Endothelial cell (in vitro differentiated cells): ENCODE measurements at places on chromosomes 13 and 19.

DNA sequence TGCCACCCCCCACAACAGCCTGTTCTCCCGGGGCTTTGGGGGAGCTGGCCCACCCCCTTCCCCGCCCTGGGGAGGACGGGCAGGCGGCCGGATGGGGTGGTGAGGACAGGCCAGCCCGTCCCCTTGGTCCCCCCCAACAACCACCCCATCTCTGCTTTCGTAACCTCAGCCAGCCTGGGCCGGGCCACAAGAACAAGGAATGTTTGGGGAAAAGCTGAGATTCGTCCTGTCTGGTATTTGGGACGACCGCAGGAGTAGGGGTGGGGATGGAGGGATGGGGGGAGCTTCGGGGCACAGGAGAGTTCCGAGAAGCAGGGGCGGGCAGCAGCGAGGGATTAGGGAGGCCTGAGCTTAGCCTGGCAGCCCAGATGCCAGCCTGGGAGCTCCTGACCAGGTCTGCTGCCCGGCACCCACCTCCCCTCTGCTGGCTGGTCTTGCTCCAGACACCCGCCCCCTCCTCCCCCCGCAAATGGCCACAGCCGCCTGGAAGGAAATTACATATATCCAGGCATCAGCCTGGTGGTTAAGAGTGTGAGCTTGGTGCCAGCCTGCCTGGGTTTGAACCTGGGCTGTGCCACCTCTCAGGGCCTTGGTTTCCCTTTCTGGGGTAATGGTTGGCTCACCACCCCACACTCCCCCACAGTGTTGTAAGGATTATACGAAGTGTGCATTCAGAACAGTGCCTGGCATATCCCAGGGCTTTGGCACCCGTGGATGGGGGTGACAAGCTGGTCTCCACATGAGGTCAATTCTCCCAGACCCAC lies at the start of gene PODNL1:
Gene PODNL1 (minus strand): TSS at position 117 of the 764 bp plus-strand sequence. CDS start 236 bp downstream, outside the sequence.
- DNase-seq: no peak

- DNase-seq: no peak
Observed at GRCh38 chr19:7104747-7105447, 35.4 kb downstream of the ZNF557 start.

- no peak for DNase-seq
Observed at GRCh38 chr13:53136554-53137215, 108.1 kb downstream of the OLFM4 start.

- peak; percentile 54 for DNase-seq
Observed at GRCh38 chr13:26062853-26063444, 11.1 kb upstream of the SHISA2 start.

DNA sequence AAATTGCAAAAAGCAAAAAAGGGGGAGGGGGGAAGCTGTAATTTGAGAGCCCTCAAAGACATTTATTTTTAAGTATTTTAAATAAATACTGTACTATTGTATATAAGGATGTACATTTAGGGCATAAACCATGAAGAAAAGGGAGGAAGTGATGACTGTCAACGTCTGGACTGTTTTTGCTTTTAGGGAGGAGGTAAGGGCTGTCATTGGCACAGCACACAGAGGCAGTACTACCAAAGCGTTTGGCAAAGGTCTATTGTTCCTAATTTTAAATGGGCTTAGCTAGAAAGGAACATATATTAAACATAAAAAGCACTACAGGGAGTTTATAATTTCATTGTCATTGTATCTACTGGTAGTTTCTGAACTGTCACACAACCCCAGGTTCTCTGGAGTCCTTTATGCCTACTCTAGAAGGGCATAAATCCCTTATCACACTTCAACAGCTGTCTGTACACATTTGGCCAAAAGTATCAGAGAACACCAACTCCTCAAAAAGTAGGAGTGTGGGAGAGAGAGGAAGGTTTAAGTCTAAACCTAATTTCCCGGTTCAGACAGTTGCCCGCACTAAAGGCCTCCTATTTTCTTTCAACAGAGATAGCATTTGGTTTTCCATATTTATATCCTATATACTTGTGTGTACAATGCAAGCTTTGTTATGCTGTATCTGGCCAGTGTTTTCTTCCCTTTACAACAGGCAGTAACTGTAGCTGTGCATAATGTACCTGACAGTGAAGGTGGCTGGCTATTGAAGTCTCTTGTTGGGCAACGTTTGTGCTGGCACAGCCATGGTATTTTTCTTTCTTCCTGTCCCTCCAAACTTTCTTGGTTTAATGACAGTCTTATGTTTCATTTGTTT lies 406.2 kb downstream of the KLF5 start:
- DNase-seq: no peak

GRCh38 chr13:75511051-75511625 lies 26.5 kb downstream of the COMMD6 start:
- no peak for DNase-seq

- DNase-seq: no peak
Observed at GRCh38 chr13:39536274-39536673, 66.7 kb downstream of the LHFPL6 start.

- no peak for DNase-seq
Observed at GRCh38 chr13:29802621-29803020, 47.8 kb downstream of the UBL3 start.

GRCh38 chr13:79455331-79455730 lies 25.6 kb upstream of the NDFIP2 start:
- DNase-seq: no peak

DNA sequence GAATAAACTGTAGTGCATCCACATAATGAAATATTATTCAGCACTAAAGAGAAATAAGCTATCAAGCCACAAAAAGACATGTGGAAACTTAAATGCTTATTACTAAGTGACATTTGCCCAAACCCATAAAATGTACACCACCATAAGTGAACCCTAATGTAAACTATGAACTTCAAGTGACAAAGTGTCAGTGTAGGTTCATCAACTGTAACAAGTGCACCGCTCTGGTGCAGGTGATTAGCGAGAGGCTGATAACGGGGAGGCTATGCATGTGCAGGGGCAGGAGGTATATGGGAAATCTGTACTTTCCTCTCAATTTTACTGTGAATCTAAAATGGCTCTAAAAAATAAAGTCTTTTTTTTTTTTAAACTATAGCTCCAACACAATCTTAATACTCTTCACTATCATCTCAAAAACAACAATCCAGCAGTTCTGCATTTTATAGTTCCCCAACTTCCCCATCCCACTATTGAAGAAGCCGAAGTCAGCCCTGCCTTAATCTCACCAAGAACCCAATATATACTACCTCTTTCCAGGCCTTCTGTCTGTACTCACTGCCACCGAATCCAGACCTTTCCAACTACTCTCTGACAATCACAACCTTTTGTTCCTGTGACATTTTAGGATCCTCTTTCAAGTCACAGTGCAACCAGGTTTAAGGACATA lies 22.6 kb downstream of the ELF1 start:
- DNase-seq: no peak

GRCh38 chr13:45879666-45880065 lies 28.1 kb upstream of the SIAH3 start:
- peak; percentile 26 for DNase-seq

DNA sequence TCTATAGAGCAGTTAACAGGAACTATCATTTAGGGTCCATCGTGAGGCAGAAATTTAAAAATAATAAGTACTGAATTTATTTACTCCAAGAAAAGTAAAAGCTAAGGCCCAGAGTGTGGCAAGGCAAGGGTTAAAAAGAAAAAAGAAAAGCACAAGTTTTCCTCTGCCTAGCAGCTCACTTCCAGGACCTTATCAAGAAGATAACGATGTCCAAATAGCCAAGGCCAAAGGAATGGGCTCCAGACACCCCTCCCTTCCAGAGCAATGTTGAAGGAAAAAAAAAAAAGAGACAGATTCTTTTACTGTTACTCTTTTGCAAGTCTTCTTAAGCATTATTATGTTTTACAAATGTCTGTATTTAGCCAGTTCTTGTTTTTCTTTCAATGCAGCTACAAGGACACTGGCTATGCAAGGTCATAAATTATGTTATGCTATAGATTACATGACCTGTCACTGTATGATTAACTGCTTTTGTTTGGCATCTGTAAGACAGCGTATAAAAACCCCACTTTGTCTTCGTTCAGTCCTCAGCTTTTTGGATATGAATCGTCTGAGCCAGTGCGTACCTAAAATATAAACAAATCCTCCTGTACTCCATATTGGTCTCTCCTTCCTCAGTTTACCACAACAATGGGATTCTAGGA lies 2.9 kb upstream of the ZNF700 start:
- DNase-seq: no peak

- no peak for DNase-seq
Observed at GRCh38 chr13:81048026-81048461, 707.1 kb upstream of the SPRY2 start.

GRCh38 chr13:23842406-23842805 lies 46.8 kb downstream of the MIPEP start:
- no peak for DNase-seq

DNA sequence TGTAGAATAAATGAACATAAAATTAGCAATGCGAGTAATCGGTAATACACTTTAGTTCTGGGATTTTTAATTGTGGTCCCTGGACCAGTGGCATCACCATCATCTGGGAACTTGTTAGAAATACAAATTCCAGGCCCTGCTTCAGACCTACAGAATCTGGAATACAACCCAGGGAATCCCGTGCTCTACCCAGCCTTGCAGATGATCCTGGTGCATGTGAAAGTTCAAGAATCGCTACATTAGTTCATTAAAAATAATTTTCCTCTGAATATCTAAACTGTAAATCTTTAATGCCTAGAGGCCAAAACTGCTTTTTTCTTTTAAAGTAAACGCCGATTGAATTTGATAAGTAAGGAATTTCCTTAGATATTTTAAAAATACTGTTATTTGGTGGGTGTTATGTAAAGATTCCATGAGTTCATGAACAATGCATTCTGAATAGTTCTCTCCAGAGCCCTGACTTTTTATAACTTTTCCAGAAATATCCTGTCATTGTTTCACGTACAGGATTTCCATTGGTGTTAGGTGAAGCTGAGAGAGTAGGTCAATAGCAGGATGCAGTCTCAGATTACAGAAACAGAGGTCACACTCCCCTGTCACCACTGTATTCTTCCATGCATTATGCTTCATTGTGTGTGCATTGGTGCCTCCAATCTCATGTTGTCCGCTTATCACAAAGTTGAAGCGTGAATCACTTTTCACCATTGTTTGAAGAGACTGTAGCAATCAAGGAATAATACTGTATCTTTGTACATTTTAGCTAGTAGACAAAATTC lies 596.5 kb upstream of the KLF12 start:
- DNase-seq: peak; percentile 6

- DNase-seq: peak; percentile 76
Observed at GRCh38 chr19:40523322-40524047, 53.2 kb upstream of the SHKBP1 start.

GRCh38 chr19:5808120-5808816 lies 3.4 kb downstream of the NRTN start:
- no peak for DNase-seq

DNA sequence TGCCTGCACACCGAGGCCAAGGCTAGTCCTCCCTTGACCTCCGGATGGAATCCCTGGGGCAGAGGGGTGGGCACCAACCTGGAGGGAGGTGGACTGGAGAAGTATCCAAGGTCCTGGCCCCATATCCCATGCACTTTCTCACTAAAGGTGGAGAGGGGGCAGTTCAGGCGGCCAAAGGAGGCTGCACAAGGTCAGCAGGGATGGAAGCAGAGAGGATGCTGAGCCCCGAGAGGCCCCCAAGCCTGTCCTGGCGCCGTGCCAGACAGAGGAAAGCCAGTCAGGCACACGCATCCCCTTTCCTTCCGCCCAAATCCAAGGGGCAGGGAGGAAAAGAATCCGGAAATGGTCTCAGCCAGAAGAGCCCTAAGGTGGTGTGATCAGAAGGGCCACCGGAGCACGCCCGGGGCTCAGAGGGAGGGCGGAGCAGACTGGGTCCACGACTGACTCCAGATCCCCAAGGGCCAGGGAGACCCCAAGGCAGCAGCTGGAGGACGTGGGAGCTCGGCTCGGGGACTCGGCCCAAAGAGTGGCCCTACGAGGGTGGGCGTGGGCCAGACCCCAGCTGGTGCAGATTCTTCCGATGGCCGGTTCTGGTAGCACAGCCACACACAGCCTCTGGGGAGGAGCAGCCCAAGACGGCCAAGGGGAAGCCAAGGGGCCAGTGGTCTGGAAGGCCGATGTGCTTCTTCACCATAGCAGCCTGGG lies 60.0 kb downstream of the MLLT1 start:
- no peak for DNase-seq

DNA sequence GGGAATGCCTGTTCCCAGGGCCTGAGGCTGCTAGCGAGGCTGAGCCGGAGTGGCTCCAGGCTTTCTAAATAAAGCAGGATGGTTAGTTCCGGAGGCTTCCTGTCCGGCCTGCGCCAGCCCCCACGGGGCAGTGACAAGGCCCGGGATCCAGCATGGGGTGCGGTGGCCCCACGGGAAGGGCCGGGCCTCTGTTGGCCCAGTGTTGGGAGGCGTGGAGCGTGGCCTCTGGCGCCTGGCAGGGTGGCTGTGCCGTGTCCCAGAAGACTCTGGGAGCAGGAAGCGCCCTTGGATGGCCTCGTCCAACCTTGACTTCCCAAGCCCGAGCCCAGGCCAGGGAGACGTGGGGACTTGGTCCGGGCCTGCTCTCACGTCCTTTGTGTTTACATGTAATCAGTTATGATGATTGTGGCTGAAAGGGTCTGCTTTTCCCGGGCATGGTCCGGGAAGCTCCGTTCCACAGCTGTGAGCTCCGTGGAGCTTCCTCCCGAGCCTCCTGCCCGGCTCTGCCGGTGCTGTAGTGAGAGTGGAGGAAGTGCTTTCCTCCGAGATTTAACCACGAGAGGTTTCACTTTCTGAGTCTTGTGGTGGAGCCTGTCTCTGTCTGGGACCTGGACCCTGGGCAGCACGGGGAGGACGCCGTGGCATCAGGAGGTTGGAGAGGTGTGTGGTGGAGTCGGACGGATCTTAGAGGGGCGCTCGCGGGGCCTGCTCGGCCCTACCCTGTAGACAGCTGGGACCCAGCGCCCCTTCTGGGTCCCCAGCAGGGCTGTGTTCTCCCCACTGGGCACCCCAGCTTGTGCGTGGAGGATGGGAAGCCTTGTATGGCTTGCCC lies 4.6 kb downstream of the GNA11 start:
- no peak for DNase-seq

DNA sequence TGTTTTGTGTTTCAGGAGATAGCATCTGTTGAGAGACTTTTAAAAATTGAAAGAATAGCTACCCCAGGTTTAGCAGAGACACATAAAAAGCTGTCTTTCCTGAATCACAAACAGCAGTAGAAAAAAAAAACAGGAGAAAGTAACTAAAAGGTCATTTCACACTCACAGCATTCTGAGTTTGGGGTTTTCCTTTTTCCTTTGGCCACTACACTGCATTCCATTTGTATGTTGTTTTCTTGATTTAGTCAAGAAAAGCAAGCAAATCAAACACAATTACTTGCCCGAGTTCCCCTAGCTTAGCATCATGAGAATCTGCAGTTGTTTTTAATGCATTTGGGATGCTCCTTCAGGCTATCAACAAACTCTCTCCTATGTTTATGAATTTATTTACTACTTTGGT lies 161.0 kb downstream of the KCTD12 start:
- no peak for DNase-seq
